ENCODE measurements at places on chromosomes 3 and 15.
A peak's percentile ranks its signal among the peaks of the same experiment; 100 is the strongest.

GRCh38 chr3:180875124-180875698 lies 37.3 kb upstream of the FXR1 start:
- DNase-seq: no peak

DNA sequence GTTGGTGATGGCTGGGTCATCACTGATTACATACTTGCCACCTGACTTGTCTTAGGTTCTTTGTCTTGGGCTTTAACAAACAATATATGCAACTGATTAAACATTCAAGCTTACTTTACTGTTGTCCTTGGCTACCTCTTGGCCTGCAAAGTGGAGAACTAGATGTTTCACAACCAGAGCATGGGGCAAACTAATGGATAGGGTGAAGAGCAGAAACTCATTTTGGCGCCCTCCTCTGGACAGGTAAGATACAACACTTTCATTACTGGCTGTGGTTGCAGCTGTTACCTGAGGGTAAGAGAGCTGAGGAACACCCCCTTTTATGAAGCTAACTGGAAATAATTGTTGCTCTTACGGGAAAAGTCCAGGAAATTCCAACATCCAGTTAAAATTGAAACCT lies 262.1 kb downstream of the NAALADL2 start:
- DNase-seq: no peak

GRCh38 chr15:64635499-64636495 lies 139.6 kb downstream of the RBPMS2 start:
- peak; percentile 54 for DNase-seq

DNA sequence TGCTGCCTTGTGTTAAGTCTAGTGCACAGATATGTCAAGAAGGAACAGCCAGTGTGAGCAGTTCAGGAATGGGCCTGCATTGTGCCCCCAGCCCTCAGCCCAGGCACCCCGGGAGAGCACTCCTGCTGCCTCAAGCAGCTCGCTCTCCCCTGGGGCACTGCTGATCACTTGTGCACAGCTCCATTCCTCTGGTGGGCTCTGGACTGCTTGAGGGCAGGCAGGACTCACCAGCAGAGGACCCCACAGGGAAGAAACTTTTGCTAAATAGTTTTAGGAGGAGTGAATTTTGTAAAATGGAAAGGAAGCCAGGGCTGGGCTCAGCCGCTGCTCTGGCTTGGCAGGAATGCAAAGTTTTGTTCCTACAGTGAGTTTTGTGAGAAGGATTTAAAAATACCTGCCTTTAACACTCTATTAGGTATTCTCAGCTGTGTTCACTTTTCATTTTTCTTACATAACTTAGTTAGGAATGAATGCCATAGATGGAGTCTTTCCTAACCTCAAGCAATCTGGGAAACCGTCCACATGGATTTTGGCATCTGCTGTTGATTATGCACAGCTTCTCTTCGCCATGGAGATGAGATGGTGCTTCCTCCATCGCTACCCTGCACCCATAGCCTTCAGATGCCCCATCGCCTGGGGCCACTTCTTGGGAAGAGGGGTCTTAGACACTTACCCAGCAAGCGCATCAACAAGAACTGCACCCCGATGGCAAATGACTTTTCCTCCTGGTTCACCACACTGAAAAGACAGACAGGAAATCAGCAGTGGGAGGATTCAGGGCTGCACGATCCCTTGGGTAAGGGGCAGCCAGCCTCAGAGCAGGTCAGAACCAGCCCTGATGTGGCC lies 42.3 kb upstream of the RAB6B start:
- DNase-seq: no peak

DNA sequence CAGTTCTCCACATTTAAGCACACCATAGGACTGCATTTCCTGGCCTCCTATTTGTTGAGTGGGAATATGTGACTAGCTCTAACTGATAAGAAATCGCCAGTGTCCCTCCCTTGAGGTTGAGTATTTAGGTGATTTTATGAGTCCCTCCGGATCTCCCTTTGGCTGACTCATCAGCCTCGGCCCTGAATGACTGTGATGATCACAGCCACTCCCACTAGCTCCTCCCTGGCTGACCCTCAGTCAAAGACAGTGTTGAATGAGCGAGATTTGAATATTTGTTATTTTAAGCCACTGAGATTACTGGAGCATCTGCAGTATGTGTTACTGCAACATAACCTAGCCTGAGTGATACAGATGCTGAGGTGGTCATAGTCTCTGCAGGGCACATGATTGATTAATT lies 515.3 kb downstream of the EPHB1 start:
- peak; percentile 19 for DNase-seq

- DNase-seq: peak; percentile 56
These were observed 175.4 kb downstream of the TBC1D2B start for GRCh38 chr15:77901921-77902750.

- DNase-seq: no peak
These were observed 20.4 kb downstream of the BMF start for GRCh38 chr15:40087991-40088928.

GRCh38 chr3:8492744-8493511 lies 8.7 kb upstream of the LMCD1 start:
- DNase-seq: no peak

- DNase-seq: no peak
These were observed 55.5 kb downstream of the NBEAL2 start for GRCh38 chr3:47034868-47035489.

DNA sequence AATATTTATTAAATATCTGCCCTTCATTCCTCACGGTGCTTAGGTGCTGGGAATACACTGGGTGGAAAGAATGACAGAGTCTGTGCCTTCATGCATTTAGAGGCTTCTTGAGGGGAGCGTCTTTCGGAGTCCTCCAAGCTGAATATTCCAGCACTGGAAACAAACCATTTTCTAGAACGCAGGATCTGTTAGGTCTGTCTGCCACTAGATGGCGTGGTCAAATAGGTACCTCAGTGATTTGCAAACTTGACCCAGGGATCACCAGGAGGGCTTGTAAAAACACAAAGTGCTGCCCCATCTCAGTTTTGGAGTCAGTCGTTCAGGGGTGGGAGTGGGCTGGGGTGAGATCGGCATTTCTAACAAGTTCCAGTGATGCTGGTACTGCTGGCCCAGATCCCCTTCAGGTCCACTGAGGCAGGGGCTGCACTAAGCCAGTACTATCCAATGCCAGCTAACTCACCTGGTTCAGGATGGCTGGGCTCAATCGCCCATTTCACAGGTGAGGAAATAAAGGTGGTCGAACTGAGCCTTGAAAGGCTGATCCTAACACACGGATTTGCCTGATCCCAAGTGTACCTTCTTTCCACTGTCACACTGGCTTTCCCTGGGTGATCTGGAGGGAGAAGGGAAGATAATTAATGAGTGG lies 14.8 kb downstream of the ARNT2 start:
- peak; percentile 36 for DNase-seq

Data from BE2C (cell line).